ENCODE measurements at places on chromosomes 16 and 17.

GRCh38 chr16:31487071-31487719 lies 4.3 kb downstream of the SLC5A2 start:
- DNase-seq: no peak

DNA sequence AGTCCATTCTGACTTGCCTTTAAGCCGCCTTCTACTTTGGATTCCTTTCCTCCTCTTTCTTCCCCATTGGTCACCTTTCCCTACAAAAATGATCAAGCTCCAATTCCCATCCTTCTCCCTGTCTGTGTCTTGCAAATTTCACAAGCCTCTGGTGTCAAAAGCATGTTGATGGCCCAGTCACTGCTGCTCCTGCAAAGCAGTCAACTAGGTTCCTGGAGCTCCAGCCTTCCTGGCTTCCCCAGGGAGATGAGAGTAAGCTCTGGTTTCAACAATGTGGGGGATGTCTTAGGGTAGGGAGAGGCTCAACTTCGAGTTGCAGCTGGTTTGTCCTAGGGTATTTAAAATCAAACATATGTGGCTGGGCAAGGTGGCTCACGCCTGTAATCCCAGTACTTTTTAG lies 36.1 kb upstream of the HELZ start:
- no peak for DNase-seq

DNA sequence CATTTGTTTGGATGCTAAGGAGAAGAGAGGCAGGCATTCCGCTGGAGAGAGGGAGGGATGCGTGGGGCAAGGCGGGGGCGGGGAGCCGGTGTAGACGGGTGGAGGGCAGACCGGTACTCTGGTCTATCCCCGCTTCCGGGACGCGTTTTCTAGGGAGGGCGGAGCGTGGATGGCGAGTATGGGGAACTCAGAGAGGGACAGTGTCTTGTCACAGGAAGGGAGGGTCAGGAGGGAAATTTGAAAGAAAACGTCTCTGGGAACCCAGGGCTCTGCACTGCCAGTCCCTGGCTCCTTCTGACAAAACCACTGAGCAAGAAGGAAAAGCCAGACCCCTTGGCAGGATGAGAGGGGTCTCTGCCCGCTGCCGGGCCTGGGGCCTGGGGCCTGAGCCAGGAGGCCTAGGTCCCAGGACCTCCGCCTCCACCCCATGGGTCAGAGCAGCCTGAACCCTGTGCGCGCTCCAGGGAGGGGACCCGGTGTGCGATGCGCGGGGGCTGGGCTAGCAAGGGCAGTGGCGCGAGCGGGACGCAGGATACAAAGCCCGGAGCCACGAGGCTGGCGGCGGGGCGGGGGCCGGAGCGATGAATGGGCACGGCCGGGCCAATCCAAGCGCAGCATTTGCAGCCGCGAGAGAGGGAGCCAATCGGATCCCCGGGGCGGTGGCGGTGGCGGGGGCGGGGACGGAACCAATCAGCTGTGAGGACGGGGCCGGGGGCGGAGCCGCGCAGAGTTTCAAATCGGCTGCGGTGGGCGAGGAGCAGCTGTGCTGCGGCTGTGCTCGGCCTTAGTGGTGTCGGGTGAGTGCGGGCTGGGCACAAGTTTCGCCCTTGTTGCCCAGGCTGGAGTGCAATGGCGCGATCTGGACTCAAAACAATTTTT lies at the start of gene PIMREG:
Gene PIMREG, plus strand, starts transcription at position 764 of the 879 bp plus-strand sequence. CDS start 656 bp downstream, outside the sequence.
- DNase-seq: peak; percentile 70

- DNase-seq: no peak
Measured at GRCh38 chr17:64692187-64692586, 30.1 kb upstream of the SMURF2 start.

GRCh38 chr16:85871756-85872155 lies 27.2 kb upstream of the IRF8 start:
- DNase-seq: no peak

GRCh38 chr16:72159801-72160200 lies 12.2 kb downstream of the PMFBP1 start:
- no peak for DNase-seq

DNA sequence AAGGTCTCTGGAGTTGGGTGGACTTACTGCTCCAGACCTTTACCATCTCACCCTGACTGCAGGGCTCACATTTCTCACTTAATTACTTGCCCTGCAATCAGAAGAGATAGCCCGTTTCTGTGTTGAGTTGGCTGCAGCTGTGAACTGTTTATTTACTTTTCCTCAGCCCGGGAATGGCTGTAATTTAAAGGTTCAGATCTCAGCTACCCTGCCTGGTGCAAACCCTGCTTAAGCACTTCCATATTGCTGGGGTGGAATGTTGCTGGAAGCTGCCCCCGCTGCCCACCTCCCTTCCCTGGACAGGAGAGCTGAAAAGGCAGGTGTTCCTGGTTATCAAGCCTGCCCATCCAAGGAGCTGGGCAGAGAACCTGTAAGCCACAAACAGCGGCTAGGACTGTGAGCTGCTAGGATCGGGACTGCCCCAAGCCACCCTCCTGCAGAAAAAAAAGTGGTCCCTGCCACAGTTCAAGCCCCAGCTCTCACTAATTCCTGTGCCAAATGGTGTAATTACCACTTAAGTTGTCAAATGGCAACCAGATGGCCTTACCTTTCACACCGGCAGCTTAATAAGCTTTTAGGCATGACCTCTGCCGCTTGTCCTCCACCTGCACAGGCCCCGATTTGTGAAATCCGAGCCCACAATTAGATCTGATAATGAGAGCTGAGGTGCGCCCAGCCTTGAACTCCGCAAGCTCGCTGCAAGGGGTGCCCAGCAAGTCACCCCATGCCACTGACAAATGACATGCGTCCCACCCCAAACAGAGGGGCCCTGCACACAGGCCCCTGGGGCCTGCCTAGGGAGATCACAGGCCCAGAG lies 269.8 kb downstream of the C16orf95 start:
- no peak for DNase-seq

DNA sequence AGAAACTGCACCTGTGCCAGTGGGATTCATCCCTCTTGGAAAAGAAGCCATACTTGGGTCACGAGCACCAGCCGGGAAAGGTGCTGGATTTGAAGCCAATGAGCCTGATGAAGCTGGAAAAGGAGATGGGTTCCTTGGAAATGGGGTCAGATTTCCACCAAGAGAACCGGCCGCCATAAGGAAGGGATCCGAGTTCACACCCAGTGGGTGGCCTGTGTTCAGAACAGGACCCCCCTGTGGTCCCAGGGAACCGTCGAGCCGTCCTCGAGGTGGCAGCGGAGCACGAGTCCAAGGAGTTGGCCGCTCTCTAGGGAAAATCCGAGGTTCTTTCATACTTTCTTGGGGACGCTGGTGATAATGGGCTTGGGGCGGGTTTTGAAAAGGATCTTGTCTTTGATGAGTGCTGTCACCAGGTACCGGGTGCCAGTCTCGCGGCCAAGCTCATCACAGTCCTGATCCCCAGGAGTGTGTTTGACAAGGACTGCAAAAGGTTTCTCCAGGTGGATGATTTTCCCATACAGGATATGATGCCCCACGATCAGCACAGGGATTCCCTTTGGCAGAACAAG lies 12.2 kb downstream of the CHTF8 start:
- no peak for DNase-seq

DNA sequence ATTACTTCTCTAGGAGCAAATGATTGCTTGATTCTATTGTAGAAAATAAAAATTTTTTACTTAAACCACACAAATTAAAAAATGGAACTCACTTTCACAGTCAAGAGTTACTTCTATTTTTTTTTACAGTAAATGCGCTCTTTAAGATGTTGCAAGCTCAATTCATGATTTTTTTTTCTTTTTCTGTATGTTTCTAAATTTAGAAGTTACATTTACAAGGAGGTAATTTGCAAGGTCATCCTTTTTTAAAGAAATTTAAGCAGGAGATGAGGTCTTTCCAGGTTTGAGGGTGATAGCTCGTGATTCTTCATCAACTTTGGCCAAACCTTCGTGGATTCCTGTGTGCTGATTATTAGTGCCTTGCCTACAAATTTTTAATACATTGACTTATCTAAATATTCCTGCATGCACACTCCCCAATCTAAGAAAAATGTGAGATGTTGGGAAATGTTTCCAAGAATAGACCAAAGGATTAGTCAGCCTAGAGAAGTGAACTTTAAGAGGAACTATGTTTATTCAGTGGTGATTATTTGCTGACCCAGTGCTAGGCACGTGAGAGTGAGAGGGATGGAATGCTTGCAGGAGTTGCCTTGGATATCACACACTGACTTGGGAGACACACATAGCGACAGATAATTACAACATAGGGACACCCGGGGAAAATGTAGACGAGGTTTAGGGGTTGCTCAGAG lies 429.8 kb downstream of the MAF start:
- DNase-seq: no peak

- DNase-seq: peak; percentile 14
Measured at GRCh38 chr16:67284699-67285646, 5.6 kb downstream of the PLEKHG4 start.

GRCh38 chr16:5490499-5490898 lies 392.9 kb upstream of the EEF2KMT start:
- DNase-seq: no peak

- no peak for DNase-seq
Measured at GRCh38 chr16:8622315-8622656, 788 bp downstream of the METTL22 start.

DNA sequence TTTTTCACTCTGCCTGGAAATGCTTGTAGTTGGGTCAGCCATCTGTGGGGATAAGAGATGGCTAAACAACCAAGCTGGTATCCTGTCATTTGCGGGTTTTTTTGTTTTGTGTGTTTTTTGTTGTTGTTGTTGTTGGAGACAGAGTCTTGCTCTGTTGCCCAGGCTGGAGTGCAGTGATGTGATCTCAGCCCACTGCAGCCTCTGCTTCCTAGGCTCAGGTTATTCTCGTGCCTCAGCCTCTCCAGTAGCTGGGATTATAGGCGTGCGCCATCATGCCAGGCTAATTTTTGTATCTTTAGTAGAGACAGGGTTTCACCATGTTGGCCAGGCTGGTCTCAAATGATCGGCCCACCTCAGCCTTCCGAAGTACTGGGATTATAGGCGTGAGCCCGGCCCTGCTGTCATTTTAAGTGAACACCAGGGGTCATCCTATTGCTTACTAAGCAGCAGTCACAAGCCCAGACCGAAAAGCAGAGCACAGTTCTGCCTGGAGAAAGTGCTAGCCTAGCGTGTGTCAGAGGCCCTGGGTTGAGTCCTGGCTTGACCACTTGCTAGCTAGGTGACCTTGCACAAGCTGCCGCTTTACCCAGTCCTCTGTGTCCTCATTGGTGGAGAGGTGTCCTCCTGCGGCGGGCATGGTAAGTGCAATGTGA lies 4.6 kb downstream of the SMCR8 start:
- no peak for DNase-seq

DNA sequence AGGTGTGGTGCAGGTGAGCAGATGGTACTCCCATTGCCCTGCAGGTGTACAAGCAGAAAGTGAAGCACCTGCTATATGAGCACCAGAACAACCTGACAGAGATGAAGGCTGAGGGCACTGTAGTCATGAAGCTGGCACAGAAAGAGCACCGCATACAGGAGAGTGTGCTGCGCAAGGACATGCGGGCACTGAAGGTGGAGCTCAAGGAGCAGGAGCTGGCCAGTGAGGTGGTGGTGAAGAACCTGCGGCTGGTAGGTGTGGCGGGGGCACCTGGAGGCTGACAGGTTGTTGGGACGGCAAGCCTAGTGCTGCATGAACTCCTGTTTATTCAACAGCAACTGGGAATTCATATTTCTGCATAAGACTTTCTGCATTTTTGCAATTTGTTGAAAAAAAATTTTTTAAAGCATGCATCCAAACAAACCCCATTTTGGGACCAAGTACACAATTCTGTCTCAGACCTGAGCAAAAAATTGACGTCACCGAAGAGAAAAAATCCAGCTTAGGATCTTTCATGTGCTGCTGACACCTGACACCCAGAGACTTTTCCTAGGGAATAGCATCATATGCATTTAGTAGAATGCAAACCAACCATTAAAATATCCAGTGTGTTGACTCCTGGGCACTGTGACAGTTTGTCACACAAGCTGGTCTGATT lies 13.5 kb upstream of the DBNDD1 start:
- no peak for DNase-seq

GRCh38 chr17:40122999-40123810 lies 1.4 kb downstream of the MSL1 start:
- no peak for DNase-seq

- DNase-seq: no peak
Measured at GRCh38 chr16:55842369-55843104, 9.6 kb upstream of the CES1 start.

DNA sequence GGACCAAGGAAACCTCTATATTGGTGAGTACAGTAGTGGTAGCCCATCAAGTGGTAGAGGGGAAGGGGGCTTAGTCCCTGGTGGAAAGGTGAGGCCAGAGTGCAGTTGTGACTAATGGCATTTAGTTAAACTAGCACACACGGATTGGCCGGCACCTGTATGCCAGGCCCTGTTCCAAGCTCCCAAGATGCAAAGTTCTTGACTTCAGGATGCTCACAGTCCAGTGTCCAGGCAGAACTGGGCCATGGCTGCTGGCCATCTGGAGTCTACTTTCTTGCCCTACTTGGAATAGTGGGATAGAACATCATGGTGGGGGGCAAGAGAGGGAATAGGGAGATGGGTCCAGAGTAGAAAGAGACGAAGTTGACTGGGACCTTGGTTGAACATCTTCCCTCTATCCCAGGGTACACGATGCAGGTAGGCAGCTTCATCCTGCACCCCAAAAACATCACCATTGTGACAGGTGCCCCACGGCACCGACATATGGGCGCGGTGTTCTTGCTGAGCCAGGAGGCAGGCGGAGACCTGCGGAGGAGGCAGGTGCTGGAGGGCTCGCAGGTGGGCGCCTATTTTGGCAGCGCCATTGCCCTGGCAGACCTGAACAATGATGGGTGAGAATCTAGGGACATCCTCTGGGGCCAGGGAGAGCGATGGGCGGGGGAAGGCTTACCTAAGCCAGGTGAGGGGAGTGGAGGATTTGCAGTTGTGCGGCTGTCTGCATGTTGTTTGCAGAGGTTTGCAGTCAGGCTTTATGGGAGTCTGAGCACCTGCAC lies 15.2 kb downstream of the ITGA3 start:
- no peak for DNase-seq
